ENCODE measurements at places on chromosomes 16 and 17.

DNA sequence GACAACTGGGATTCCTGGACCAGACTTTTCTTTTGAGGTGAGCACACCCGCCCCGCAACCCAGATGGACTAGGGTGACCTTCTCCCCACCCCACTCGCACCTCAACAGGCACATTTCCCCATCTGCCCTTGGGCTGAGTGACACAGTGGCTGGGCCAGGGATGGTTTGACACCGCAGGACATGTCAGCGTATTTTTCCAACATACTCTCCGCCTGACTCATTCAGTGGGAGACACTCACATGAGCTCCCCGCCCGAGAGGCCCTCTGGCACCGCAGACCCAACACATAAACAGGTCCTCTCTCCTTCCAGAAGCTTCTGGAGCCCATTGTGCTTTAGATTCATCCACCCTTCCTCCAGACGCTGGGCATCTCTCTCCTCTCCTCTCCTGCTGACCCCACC lies 69.4 kb downstream of the ZDHHC7 start:
- no peak for DNase-seq

GRCh38 chr17:81740395-81740961 lies 28.4 kb downstream of the SLC25A10 start:
- DNase-seq: no peak

- DNase-seq: peak; percentile 45
These were observed 65.1 kb upstream of the HAS3 start for GRCh38 chr16:69040144-69040909.

- no peak for DNase-seq
These were observed 28.8 kb downstream of the HEATR6 start for GRCh38 chr17:60049936-60050335.

DNA sequence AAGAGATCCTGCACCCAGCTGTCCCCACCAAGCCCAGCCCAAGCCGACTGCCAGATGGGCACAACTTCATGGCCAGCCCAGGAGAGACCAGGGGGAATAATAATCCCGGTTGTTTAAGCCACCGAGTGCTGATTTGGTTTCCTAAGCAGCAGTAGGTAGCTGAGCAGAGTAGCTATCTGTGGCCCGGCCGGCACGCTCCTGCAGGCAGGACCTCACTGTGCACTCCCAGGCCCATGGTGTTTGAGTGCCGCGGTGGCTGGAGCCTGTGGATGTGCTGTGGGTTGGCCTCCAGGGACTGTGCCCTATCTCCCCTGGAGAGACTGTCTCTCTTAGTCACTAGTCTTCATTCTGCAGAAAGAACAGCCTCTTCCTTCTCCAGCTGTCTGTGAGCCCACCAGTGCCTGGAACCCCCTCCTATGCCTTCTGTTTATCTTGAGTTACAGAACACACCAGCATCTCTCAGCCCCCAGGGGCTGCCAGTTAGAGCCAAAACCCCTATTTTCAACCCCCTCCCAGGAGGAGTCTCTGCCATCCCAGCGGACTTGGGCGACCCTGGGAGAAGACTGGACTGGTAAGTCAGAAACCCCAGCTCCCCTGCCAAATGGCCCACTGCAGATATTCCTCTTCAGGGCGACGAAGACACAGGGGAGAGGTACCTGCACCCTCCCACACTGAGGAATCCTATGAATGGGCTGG lies 152.0 kb downstream of the SDK2 start:
- no peak for DNase-seq

GRCh38 chr17:6506679-6507231 lies 49.6 kb downstream of the PITPNM3 start:
- peak; percentile 44 for DNase-seq

- no peak for DNase-seq
These were observed 28.2 kb downstream of the USP31 start for GRCh38 chr16:23121024-23121423.

DNA sequence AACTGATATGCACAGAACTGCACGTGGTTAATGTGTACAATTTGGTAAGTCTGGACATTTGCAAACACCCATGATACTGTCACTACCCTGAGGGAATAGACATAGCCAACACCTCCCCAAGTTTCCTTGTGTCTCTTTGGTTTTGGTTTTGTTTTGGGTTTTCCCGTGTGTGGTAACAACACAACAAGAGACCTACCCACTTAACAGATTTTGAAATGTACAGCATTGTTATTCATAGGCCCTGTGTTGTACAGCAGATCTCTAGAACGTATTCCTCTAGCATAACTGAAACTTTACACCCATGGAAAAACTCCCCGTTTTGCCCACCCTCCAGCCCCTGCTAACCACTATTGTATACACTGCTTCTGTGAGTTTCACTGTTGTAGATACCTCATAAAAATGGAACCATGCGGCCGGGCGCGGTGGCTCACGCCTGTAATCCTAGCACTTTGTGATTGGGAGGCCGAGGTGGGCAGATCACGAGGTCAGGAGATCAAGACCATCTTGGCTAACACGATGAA lies 76.3 kb upstream of the TBC1D3K start:
- DNase-seq: no peak

DNA sequence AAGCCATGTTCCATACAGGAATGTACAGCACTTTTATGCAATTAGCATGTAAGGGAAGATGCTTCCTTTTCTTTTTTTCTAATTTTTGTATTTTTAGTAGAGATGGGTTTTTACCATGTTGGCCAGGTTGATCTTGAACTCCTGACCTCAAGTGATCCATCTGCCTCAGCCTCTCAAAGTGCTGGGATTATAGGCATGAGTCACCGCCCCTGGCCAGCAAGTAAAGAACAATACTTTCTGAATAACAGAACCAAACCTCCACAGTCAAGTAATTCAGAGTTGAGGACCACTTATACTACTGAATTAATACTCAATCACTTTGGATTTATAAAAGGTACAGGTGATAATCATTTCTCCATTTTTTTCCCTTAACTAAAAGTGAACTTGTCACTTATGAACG lies 13.0 kb downstream of the C16orf87 start:
- no peak for DNase-seq

DNA sequence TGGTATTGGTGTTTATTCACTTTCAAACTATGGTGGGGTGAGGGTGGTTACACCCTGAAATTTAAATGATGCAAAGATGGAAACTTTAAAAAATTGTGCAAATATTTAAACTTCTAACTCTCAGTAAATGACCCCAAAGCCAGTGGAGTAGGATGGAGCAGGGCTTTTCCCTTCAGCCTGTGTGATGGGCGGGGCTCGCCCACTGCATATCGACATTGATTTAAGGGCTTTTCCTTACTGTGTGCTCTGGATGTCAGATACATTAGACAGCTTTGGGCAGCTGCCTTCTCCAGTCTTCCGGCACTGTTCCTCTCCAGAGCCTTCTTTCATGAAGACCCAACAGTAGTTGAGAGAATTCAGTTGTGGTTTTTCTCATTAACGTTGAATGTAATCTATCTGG lies 99.9 kb downstream of the SPECC1 start:
- DNase-seq: no peak
